GOT3 (cell line): ENCODE measurements at places on chromosomes 1 and 21.

GRCh38 chr1:158371188-158371953 lies 17.7 kb downstream of the CD1E start:
- no peak for DNase-seq

GRCh38 chr21:36428761-36429432 lies 43.7 kb downstream of the CHAF1B start:
- no peak for DNase-seq

- DNase-seq: no peak
These were observed 2.3 kb downstream of the SRM start for GRCh38 chr1:11057477-11057876.

DNA sequence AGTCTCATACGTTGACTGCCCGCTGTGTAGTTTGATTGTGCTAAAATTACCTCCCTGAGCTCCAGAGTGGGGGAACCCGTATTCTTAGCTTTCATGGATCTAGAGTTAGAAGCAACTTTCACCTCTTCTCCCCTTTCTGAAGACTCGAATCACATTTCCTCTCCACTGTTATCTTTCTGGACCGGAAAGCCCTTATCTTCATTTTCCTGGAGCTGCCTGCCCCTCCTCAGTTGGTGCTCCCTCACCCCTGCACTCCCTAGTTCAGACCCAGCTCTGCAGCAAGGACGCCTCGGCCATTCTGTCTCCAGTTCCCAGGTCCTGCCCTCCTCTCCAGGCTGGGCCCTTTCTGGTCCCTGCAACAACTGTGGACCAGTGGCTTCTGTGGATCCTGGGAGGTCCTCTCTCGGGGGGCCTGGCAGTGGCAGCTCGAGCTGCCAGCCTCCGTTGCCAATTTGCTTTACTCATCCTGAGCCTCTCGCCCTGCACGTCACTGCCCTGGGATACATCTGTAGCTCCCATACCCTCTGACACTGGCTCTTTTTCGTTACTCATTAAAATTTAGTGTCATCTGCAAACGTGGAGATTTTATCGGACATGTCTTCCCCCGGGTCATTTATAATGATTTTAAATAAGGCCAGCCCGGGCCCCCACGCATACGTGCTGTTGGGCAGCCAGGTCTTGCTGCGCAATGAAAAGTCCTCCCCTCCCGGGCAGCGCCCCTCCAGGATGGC lies 141.5 kb upstream of the VAMP3 start:
- no peak for DNase-seq

DNA sequence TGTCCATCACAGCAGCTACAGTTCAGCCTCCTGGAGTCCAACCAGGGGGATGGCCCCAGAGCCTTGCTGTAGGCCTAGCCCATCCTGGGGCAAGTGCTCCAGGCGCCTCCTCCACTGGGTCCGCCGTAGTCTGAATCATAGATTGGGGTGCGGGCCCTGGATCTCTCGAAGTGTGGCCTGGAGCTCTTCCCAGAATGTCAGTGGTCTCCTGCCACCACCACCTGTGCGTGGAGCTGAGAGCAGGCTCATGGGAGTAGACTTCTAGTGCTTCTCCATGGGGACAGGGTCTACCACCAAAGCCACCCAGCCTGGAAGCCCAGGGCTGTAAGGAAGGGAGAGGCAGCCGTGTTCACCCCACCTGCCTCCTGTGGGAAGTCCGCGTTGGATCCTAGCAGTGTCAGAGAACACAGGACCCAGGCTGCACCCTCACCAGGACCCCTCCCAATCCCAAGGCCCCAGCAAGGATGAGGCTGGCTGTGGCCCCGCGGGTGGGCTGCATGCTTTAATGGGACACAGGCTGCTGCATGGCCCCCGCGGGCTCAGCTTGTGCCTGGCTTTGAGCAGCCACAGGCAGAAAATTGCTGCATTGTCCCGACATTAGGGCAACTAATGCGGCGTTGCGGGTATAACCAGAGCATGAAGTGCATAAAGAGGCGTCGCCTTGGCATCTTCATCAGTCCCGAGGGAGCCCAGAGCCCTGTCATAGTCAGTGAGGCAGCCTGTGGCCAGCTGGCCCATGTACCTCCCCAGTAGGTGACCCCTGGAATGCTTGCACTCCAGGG lies 735 bp upstream of the HES3 start:
- no peak for DNase-seq

DNA sequence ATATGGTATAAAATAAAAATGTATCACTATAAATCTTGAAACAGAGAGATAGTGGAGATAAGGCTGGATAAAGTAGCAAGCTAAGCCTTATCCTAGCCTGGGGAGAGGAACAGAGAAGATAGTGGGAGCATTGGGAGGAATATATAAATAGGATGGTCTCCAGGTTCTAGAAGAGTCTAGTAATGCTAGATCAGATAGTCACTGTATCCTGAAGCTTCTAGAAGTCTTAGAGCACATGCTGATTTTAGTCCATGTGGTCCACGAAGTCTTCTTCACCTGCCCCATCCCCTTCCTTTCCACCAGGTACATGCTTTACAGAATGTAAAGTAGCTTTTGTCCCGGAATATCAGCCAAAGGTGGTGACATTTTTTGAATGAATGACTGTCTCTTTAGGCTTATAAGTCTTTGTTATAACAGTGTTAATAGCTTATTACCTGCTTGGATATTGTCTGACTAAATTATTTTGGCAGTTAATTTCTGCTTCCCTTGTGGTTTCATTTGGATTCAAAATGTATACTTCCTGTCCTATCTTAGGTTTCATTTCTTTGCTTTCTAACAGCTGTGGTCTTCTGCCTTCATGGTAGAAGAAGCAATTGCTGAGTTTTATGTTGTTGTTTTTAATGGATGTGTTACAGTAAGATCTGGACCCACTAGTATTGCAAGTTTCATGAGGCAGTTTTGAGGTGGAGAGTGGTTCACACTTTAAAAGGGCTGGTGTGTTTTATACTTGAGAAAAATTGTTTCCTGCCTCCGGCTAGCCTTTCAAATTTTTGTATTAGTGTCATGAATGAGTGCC lies 5.9 kb downstream of the SMG7 start:
- no peak for DNase-seq

GRCh38 chr1:241593186-241593585 lies 47.0 kb downstream of the CHML start:
- DNase-seq: no peak

DNA sequence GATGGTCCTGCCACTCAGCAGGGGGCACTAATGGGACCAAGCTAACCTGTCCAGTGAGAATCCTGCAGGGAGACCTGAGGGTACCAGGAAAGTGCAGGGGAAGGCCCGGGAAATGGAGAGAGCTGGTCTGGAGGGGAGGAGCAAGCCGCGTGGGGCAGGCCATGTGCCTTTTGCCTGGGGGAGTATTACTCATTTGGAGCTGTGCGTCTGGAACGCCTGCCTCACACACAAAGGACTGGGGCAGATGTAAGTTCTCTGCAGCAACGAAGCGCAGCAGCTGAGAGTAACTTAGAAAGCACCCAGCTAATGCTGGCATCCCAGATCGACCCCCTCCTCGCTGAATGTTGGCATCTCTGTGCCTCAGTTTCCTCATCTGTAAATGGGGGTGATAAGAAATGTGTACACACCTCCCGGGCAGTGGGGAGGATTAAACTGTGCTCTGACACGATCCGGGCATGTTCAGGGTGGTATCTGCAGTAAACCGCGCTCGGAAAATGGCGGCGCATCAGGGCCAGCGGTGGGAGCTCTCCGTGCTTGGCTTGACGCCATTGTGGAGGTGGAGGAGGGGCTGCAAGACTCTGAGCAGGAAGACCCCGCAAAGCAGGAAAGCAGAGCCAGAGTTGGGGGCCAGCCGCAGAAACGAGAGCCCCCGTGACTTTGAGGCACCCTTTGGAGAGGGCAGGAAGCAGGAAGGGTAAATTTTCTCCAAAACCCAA lies 212.5 kb downstream of the NPHP4 start:
- no peak for DNase-seq

- DNase-seq: no peak
These were observed 36.2 kb downstream of the UMODL1 start for GRCh38 chr21:42107177-42107880.

GRCh38 chr1:232626452-232626851 lies 3.5 kb downstream of the SIPA1L2 start:
- DNase-seq: no peak
